ENCODE measurements at places on chromosomes 4 and X. TPM values are rescaled to one million over a fixed set of nuclear protein-coding genes. Genes with fewer than 3 reads are reported as not detected.

The RASL11B gene
- total RNA-seq: not detected

The TBX22 gene
- total RNA-seq: not detected

The GAGE2A gene
- total RNA-seq: not detected

The TMEM156 gene
- total RNA-seq: 19.3 TPM

The UGT2B11 gene
- not detected for total RNA-seq

The HSFX3 gene
- total RNA-seq: not detected

- H3K36me3 ChIP-seq: no peaks in the 10 kb centered on the region
- DNase-seq: no peak
- no peak overlapping the region for H3K4me3 ChIP-seq
- no peak overlapping the region for H3K27ac ChIP-seq
- H3K27me3 ChIP-seq: no peaks in the 10 kb centered on the region
- H3K4me1 ChIP-seq: no peaks in the 10 kb centered on the region
These were observed 73.2 kb downstream of the ENOX2 start for GRCh38 chrX:130829526-130830515.

GRCh38 chr4:186104114-186104889 lies at the start of gene FAM149A:
Gene FAM149A (plus strand): TSS chr4:186104704.
- peaks cover 7% of the 10 kb centered on the region for H3K27me3 ChIP-seq
- peaks cover 5% of the 10 kb centered on the region for H3K4me1 ChIP-seq
- H3K36me3 ChIP-seq: no peaks in the 10 kb centered on the region
- peak; percentile 43 for DNase-seq
- peak within 1 kb of the TSS; percentile 38 for H3K4me3 ChIP-seq
- no peak within 1 kb of the TSS for H3K27ac ChIP-seq

- DNase-seq: no peak
- no peaks in the 10 kb centered on the region for H3K27me3 ChIP-seq
- H3K4me3 ChIP-seq: peak overlapping the region; percentile 82
- peaks cover 15% of the 10 kb centered on the region for H3K4me1 ChIP-seq
These were observed 1.5 kb downstream of the FUNDC2 start for GRCh38 chrX:155028129-155028528.

DNA sequence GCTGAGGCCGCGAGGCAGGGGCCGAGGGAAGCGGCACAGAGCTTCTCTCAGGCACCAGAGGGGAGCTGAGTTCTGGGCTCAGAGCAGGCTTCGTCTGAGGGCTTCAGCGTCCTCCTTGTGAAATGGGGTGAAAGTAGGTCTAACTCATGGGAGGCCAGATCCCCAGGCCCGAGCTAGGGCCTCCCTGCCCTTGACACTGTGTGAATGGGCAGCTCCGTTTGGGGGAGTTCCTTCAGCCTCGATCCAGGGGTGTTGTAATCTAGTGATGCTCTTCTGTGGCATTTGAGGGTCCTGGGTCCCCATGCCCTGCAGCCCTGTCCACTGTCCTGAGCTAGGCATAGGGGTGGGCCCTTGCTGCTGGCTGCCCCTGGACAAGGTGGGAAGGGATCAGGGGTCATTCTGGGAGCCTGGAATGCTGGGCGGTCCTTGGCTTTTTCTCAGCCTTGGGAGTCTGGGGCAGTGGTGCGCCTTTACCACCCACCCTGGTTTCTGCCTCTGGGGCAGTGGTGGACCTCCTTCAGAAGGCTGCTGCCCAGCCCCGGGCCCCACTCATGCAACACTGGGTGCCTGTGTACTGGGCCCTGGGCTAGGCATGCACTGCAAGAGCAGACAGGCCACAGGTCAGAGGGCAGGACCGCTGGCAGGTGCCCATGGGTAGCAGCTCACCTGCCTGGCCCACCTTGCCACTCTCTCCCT lies 4.1 kb downstream of the SH3BP2 start:
- H3K4me1 ChIP-seq: peaks cover 70% of the 10 kb centered on the region
- DNase-seq: no peak
- H3K27ac ChIP-seq: peak overlapping the region; percentile 74
- H3K4me3 ChIP-seq: no peak overlapping the region
- no peaks in the 10 kb centered on the region for H3K27me3 ChIP-seq

DNA sequence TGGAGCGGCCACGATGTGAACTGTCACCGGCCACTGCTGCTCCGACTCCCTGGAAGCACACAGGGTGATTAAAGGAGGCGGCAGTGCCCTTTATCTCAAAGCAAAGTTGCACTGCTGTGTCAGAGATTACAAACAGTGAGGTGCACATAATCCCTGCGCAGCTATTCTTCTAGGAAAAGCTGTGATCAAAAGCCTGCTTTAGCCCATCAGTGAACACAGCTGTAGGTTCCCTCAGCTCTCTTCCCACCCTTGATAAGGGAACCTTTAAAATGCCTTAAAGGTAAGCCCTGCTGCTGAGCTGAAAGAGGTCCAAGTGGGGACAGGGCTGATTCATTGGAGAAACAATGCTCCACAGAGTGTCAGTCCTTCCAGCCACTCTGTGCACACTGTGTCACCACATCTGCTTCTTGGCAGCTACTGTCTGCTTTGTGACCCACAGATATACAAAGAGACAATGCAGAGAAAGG lies 127.6 kb downstream of the EIF4E start:
- no peak overlapping the region for H3K27ac ChIP-seq
- H3K4me3 ChIP-seq: no peak overlapping the region
- DNase-seq: no peak
- H3K36me3 ChIP-seq: no peaks in the 10 kb centered on the region
- H3K27me3 ChIP-seq: no peaks in the 10 kb centered on the region
- H3K4me1 ChIP-seq: no peaks in the 10 kb centered on the region

- no peaks in the 10 kb centered on the region for H3K36me3 ChIP-seq
- no peaks in the 10 kb centered on the region for H3K4me1 ChIP-seq
- no peak for DNase-seq
- no peak overlapping the region for H3K27ac ChIP-seq
- H3K27me3 ChIP-seq: no peaks in the 10 kb centered on the region
- H3K4me3 ChIP-seq: no peak overlapping the region
These were observed 172.7 kb upstream of the MED14 start for GRCh38 chrX:40908026-40908425.

GRCh38 chr4:175935016-175935661 lies 123.1 kb upstream of the GPM6A start:
- H3K4me1 ChIP-seq: no peaks in the 10 kb centered on the region
- no peak overlapping the region for H3K27ac ChIP-seq
- DNase-seq: no peak

DNA sequence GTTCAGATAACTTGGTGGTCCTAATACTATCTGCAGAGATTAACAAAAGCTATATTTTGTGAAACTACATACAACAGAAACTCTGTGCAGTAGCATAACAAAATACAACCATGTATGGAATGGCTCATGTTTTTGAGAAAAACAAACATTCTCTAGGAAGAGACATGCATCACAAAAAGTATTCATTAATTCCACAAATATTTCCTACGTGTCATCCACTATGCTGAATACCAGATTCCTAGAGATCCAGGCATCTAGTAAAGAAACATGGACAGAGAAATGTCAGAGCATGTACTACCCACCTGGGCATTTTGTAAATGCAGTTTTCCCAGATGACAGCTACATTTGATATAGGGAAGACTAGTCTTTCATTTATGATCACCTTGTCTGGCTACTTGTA lies 248.1 kb downstream of the OPHN1 start:
- DNase-seq: no peak
- no peak overlapping the region for H3K4me3 ChIP-seq
- H3K27ac ChIP-seq: no peak overlapping the region
- no peaks in the 10 kb centered on the region for H3K27me3 ChIP-seq
- peaks cover 5% of the 10 kb centered on the region for H3K4me1 ChIP-seq

DNA sequence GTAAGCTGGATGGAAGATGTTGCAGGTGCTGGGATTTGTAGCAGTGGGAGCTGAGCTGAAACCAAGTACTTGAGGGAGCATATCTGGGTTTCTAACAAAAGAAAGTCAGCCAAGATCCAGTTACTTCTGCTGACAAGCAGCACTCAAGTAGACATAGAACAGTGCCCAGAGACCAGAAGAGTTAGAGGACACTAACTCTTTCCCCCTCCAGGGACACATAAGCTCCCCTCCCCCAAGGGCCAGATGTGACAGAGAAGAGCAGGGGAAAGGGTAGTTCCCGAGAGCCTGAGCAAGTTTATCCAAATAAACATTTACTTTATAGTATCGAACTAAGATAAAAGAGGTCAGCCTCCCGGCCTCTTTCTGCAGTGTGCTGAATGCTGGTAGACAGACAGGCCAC lies 12.2 kb downstream of the TRPC3 start:
- no peaks in the 10 kb centered on the region for H3K36me3 ChIP-seq
- DNase-seq: no peak
- no peak overlapping the region for H3K27ac ChIP-seq
- no peak overlapping the region for H3K4me3 ChIP-seq

DNA sequence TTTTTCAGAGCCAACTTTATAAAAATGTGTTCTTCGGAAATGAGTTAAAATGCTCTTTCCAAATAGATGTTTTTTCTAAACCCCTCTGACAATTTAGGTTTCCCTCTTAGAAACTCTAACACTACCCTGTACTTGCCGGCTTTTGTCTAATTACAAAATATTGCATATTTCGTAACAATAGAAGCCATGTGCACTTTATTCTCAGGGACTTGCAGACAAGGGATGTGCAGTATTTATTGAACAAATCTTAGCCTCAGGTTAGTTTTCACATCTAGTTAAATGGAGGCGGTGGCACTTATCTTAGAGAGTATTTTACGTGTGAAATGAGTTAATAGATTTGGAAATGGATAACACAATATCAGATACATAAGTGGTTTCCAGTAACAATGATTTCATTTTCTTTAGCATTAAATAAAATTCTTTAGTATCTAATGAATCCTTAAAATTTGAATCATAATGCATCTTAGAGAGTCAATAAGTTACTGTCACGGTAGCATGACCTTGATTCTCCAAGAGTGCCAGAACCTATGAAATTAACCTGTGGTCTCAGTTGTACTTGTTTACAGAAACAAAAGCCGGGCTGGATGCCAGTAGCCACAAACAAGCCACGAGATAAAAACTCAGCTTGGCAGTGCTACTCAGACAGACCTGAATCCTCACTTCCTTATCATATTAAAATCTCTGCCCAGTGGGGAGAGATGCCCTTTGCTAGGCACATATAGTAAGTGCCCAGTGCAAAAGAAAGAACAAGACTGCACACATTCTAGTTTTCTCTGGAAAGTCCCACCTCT lies 772 bp upstream of the PABPC4L start:
- no peaks in the 10 kb centered on the region for H3K4me1 ChIP-seq
- H3K4me3 ChIP-seq: no peak overlapping the region
- no peak for DNase-seq
- H3K36me3 ChIP-seq: no peaks in the 10 kb centered on the region
- H3K27me3 ChIP-seq: no peaks in the 10 kb centered on the region

- no peaks in the 10 kb centered on the region for H3K27me3 ChIP-seq
- no peak overlapping the region for H3K4me3 ChIP-seq
- H3K27ac ChIP-seq: no peak overlapping the region
- H3K4me1 ChIP-seq: no peaks in the 10 kb centered on the region
- no peak for DNase-seq
- H3K36me3 ChIP-seq: no peaks in the 10 kb centered on the region
These were observed 101.3 kb downstream of the CORIN start for GRCh38 chr4:47736555-47736954.

DNA sequence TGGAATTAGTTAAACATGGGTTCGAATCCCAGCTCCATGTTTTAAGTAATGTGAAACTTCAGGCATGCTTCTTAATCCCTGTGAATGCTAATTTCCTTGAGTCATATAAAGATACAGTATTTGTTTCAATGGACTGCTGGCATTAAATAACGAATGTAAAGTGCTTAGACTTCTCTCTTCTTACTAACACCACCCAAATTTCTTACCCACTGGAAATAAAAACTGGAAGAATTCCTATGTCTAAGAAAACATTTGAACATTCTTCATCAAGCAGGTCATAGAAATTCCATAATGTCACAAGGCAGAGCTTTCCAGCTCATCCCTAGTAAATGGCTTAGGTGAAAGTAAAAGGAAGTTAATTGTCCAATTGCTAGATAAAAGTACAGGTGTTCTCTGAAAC lies 172.5 kb downstream of the ANK2 start:
- H3K4me1 ChIP-seq: no peaks in the 10 kb centered on the region
- H3K27me3 ChIP-seq: no peaks in the 10 kb centered on the region
- no peak overlapping the region for H3K27ac ChIP-seq
- H3K36me3 ChIP-seq: no peaks in the 10 kb centered on the region

GRCh38 chr4:112316360-112316759 lies 19.2 kb downstream of the ALPK1 start:
- H3K36me3 ChIP-seq: no peaks in the 10 kb centered on the region
- no peaks in the 10 kb centered on the region for H3K4me1 ChIP-seq
- no peaks in the 10 kb centered on the region for H3K27me3 ChIP-seq
- no peak overlapping the region for H3K4me3 ChIP-seq
- DNase-seq: no peak

- H3K4me3 ChIP-seq: no peak overlapping the region
- no peaks in the 10 kb centered on the region for H3K36me3 ChIP-seq
- no peak overlapping the region for H3K27ac ChIP-seq
- DNase-seq: no peak
These were observed 46.2 kb downstream of the GPC4 start for GRCh38 chrX:133369065-133369464.

DNA sequence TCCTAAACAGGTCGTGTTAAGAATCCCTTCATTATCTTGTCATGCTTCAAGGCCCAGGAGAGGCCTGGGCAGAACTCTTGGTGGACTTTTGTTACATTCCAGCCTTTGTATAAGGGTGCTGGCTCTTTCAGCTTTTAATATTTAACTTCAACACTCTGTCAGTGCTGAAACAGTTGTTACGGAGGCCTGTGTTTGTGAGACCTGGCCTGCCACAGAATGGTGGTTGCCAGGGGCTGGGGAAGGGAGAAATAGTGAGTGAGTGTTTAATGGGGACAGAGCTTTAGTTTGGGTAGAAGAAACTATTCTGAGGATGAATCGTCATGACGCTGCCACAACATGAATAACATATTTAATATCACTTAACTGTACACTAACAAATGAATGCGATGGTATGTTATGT lies 1027.6 kb upstream of the PRKX start:
- H3K4me3 ChIP-seq: no peak overlapping the region
- no peaks in the 10 kb centered on the region for H3K27me3 ChIP-seq
- DNase-seq: no peak
- no peaks in the 10 kb centered on the region for H3K4me1 ChIP-seq
- H3K27ac ChIP-seq: no peak overlapping the region

DNA sequence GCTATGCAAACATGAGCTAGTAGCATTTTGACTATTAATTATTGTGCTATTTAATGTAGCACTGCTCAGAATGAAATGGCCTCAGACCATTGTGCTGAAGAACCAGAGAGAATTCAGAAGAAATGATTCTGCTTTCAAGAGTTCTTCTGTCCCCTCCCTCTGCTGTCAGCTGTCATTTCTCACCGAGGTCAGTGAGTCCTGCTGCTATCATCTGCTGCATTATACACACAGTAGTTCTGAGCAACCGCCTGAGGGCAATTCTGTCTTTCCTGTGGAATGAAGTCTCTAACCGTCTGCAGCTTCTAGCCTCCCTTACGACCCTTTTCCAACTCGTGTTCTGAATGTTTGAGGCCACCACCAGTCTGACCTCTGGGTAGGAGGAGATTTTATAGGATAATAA lies 249.4 kb downstream of the HNRNPD start:
- no peaks in the 10 kb centered on the region for H3K4me1 ChIP-seq
- no peaks in the 10 kb centered on the region for H3K36me3 ChIP-seq
- no peak for DNase-seq
- H3K27ac ChIP-seq: no peak overlapping the region

Measured in CD4-positive, alpha-beta memory T cell (primary cell).